ENCODE measurements at places on chromosomes 11 and 22. TPM values are rescaled to one million over a fixed set of nuclear protein-coding genes. Genes with fewer than 3 reads are reported as not detected.

CALCB gene
- not detected for total RNA-seq

MAJIN gene
- not detected for total RNA-seq

ACR gene
- total RNA-seq: not detected

OR5P2 gene
- total RNA-seq: not detected

PLAAT2 gene
- total RNA-seq: not detected

MRGPRX4 gene
- total RNA-seq: not detected
